ENCODE measurements at places on chromosomes 2 and 18.

- DNase-seq: peak; percentile 96
Measured at GRCh38 chr18:51168026-51168742, 29.3 kb downstream of the MEX3C start.

- no peak for DNase-seq
Measured at GRCh38 chr2:71534826-71535225, 81.5 kb downstream of the DYSF start.

DNA sequence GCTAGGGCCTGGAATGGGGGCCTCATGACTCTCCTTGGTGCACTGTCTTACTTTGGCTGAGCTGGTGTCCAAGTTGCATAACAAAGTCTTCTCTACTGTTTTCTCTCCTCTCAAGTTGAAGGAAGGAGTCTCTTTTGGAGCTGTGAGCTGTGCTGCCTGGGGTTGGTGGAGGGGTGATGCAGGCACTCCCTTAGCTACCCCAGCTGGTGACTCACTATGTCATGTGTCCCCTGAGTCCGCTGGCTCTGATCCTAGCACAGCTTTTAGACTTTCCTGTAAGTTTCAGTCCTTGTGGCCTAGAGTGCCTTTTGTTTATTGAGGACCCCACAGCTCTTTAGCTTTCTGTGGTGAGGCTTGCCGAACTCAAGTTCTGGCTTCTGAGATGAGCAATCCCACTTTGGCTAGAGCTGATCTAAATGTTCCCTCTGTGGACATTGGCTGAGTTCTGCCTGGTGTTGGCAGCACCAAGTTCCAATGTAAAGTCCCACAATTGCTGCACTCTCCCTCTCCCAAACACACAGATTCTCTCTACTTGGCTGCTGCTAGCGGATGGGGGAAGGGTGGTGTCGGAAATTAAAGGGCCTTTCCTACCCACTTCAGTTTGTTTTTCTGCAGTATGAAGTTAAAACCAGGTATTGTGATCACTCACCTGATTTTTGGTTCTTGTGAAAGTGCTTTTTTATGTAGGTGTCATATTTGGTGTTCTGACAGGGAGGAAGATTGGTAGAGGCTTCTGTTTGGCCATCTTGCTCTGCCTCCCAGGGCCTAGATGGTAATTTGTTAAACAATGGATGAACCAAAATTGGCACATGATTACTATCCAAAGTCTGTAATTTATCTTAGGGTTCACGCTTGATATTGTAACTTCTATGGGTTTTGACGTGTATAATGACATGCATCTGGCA, 83.2 kb downstream of the COMMD1 start:
- DNase-seq: no peak

DNA sequence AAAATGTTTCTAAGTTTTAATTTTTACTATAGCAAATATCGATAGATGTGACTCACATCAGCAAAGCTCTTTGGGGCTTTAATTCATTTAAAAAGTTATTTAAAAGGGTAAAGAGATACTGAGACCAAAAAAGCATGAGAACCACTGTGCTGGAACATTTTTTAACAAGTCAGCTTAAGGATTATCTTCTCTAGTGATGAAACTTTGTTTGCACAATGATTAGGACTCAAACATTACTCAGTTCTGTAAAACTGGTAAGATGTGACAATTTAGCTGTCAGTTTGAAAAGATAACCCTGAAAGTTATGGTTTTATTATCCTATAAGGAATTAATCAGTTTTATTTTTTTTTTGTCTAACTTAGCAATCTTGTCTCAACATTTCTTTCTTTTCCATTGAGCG, 301.4 kb downstream of the TSN start:
- DNase-seq: no peak

DNA sequence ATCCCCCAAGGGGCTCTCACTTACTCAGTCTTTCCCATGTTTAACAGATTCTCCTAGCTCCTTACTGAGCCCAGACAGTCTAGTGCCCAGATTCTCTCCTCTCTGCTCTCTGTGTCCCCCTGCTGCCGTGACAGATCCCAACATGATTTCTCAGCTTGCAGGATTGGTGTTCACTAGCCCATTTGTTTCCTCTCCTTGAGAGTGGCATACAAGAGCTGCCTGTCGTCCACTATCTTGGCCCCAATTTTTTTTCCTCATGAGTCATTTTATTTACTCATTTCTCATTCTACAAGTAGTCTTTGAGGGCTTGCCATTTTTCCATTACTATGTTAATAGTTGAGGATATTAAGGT, 199.9 kb upstream of the FN1 start:
- DNase-seq: peak; percentile 25

DNA sequence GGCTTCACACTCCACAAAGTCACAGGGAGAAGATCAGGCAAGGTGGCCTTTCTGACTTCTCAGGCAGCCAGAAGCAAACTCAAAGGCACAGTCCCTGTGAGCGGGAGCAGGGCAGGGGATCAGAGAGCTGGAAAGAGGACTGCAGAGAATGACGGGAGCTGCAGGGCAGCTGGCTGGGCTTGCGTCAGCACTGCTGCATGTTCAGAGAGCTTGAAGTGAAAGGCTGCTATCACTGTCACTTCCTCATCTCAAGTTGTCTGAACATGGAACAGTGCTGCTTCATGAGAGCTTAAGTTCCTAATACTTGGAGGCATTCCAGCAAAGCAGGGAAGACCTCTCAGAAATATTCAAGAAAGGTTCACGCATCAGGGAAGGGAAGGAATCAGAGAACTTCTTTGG, 20.4 kb downstream of the TGFBRAP1 start:
- no peak for DNase-seq

- no peak for DNase-seq
Measured at GRCh38 chr2:135975702-135976101, 9.7 kb downstream of the DARS1 start.

DNA sequence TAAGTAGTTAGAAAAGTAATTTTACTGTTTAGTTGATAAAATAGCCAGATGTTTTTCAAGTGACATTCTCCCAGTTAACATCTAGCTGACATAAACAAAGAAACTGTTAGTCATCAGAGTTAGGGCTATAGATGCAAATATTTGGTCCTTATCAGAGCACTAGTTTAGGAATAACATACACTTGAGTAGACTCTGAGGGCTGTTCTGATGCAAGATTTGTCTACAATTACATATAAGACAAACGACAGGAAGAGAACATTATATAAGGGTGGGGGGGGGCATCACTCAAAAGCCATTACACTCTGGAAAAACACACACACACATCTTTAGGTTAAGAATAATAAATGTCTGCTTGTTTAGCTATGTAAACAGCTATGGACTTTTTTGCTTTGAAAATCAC, 554.4 kb upstream of the LRRTM1 start:
- no peak for DNase-seq

- DNase-seq: no peak
Measured at GRCh38 chr2:132620115-132620514, 49.9 kb downstream of the LYPD1 start.

DNA sequence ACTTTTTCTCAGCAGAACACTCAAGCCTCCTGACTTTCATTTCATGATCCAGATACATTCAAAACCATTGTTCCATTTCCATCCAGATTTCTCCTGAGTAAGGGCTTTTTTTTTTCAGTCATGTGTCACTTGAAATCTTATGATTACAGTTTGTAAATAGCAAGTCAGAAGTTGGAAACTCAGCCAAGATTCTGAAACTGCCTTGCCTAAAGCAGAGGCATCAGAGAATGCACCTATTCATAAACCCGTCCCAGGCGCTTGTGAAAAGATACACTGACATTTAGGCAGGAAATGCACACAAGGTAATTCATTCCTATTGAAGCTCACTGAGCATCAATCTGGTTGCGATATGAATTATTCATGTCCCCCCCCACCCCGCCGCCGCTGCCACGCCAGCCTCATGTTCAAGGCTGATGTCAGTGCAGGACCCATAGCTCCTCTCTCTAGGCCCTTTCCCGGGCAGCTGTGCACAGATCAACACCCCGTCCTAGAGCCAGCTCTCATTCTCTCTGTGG, 30.4 kb upstream of the MGAT4A start:
- peak; percentile 17 for DNase-seq

- no peak for DNase-seq
Measured at GRCh38 chr2:105794926-105795574, 50.3 kb downstream of the NCK2 start.

- DNase-seq: peak; percentile 6
Measured at GRCh38 chr18:6982398-6982797, 135.2 kb downstream of the LAMA1 start.

GRCh38 chr18:30121397-30121796, 921.1 kb downstream of the DSC3 start:
- DNase-seq: no peak

GRCh38 chr2:139177041-139177440, 396.9 kb upstream of the NXPH2 start:
- no peak for DNase-seq
